ENCODE measurements at places on chromosomes 7 and 10. TPM values are rescaled to one million over a fixed set of nuclear protein-coding genes. Genes with fewer than 3 reads are reported as not detected.

DNA sequence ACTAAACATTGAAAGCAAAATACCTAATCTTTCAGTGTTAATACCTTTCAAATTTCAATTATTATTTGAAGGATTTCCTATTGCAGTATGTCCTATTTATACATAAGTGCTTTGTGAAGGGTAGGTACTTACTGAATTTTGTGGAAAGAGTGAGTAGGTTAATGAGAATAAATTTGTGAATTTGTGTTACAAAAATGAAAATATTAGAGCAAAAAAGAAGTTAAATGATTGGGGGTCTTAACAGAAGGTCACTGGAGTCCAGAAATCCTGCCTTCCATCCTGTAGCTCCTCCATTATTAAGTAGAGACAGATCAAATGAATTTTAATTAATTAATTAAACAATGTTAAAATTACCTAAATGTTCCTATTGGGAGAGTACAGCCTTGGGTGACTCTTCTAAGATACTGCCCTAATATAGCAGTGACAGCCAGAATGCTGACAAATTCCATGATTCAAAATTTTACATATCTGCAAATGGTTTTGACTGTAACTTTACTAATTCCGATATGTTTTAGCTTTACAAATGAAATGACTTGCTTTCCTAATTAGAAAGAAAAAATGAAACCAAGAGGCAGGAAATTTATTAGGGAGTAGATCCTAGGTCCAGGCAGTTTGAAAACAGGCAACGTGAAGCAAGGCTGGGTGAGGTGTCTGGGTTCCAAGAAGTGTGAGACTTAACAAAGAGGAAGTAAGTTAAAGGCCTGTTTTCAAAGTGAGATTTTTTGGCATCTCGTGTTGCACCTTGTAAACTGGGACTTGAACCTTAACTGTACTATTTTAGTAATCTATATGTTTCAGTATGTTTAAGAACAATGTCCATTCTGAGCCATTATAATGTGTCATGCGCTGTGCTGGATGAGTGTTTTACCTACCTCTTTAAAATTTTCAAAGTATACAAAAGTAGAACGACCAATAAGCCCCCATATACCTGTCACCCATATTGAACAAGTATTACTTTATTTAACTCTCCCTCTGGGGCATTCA is 1.5 kb downstream of the PIK3CG start:
- peaks cover 61% of the 10 kb centered on the region for H3K4me1 ChIP-seq
- H3K4me3 ChIP-seq, result peak overlapping the region; percentile 86
- peaks cover 48% of the 10 kb centered on the region for H3K36me3 ChIP-seq
- DNase-seq, result no peak

SPDYE2 gene
- 0.15 TPM for total RNA-seq

BMPER gene
- not detected for total RNA-seq

DNA sequence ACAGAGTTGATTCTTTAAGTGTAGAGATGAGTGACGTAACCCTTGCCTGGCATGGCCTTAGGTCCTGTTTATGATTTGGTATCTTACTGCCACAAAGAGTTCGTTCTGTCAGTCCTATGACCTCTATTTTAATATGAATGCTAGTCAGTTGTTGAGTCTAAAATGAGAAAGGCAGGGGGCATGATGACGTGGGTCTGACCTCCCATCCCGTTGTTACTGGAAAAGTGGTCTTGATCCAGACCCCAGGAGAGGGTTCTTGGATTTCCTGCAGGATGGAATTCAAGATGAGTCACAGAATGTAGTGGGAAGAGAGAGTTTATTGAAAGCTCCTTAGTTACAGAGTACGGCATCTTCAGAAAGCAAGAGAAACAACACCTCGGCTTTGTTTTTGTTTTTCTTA is 317.0 kb upstream of the COBL start:
- no peak overlapping the region for H3K27ac ChIP-seq
- H3K4me1 ChIP-seq, result no peaks in the 10 kb centered on the region
- H3K36me3 ChIP-seq, result no peaks in the 10 kb centered on the region
- H3K4me3 ChIP-seq, result no peak overlapping the region
- no peak for DNase-seq
- H3K27me3 ChIP-seq, result no peaks in the 10 kb centered on the region

ACBD7 gene
- 8.1 TPM for total RNA-seq

DNA sequence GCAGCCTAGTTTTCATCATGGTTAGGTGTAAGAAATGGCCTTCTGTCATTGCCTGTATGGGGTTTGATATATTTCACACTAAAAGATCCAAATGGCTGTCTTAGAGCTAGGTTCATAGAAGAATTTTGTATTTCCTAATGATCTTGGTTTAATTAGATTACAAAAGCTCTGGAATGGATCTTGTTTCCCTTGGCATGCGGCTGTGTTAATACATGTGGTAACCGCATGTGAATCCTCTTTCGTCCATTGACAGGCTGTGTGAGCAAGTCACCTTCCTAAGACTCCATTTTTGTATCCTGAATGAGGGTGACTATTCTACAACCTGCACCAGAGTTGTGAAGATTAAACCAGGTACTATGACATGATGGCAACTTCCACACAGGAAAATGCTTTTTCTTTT is 12.4 kb upstream of the FZD1 start:
- no peaks in the 10 kb centered on the region for H3K4me1 ChIP-seq
- H3K36me3 ChIP-seq, result no peaks in the 10 kb centered on the region
- H3K27ac ChIP-seq, result no peak overlapping the region
- peaks cover 5% of the 10 kb centered on the region for H3K27me3 ChIP-seq
- H3K4me3 ChIP-seq, result no peak overlapping the region

SHTN1 gene
- total RNA-seq, result 0.40 TPM

OGDHL gene
- not detected for total RNA-seq

GRCh38 chr10:35716776-35717175 is 74.7 kb upstream of the FZD8 start:
- no peaks in the 10 kb centered on the region for H3K36me3 ChIP-seq
- H3K27me3 ChIP-seq, result no peaks in the 10 kb centered on the region
- no peak for DNase-seq

PNLIPRP1 gene
- not detected for total RNA-seq

DNA sequence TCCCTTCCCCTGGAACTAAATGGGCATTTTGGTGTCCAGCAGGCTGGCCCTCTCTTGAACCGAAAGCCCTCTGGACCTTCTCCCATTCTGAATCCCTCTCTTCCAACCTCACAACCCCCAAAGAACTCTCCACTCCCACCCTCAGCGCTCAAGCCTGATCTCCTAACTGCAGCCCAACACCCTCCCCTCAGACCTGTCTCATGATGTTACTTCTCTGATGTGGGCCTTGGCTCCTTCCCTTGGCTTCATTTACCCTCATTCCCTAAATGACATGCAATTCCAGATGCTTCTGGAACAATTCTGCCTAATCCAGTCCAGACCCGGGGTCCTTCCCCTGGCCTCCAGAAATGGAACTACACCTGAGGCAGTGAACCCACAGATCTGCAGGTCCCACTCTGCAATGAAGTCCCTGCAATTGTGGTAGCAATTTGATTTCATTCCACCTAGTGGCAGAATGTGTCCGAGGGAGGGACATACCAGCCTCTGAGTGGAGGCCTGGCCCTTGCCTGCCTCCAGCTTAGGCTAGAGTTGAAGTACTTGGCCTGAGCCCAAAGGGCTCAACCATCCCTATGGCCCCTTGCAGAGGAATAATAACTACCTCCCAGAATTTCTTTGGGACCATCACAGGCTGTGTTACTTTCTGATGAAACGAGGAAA is 4.1 kb upstream of the CEP41 start:
- DNase-seq, result no peak
- H3K4me3 ChIP-seq, result no peak overlapping the region
- peaks cover 16% of the 10 kb centered on the region for H3K36me3 ChIP-seq
- peaks cover 2% of the 10 kb centered on the region for H3K27me3 ChIP-seq

GRCh38 chr10:95496951-95497350 is 64.2 kb downstream of the SORBS1 start:
- no peak overlapping the region for H3K4me3 ChIP-seq
- DNase-seq, result no peak
- H3K36me3 ChIP-seq, result no peaks in the 10 kb centered on the region

DNA sequence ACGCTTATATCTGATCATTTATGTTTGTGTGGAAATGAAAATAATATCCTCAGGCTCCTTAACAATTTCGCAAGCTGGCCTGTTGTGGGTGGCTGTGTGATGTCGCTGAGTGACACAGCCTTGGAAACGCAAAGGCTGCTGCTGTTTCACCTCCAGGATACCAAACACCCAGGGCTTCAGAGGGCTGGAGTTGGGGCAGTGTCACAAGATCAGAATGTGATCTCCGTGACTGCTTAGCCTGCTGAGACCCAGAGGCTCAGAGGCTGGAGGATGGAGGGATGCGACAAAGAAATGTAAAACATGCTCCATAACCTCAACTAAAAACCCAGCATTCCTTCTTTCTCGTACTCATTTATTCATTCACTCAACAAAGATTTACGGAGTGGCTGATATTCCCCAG is 37.2 kb upstream of the BMPER start:
- H3K4me3 ChIP-seq, result no peak overlapping the region
- H3K27ac ChIP-seq, result no peak overlapping the region
- H3K27me3 ChIP-seq, result no peaks in the 10 kb centered on the region
- DNase-seq, result no peak
- no peaks in the 10 kb centered on the region for H3K4me1 ChIP-seq

OPALIN gene
- not detected for total RNA-seq

CYP2C8 gene
- total RNA-seq, result not detected

DNAH11 gene
- 1.3 TPM for total RNA-seq

GRCh38 chr10:27624941-27625340 is 120.7 kb downstream of the MKX start:
- H3K4me3 ChIP-seq, result no peak overlapping the region
- H3K27ac ChIP-seq, result no peak overlapping the region
- no peaks in the 10 kb centered on the region for H3K36me3 ChIP-seq
- peaks cover 9% of the 10 kb centered on the region for H3K27me3 ChIP-seq
- no peak for DNase-seq

ZNF722 gene
- total RNA-seq, result not detected

- H3K4me1 ChIP-seq, result no peaks in the 10 kb centered on the region
- no peak overlapping the region for H3K4me3 ChIP-seq
These were observed 30.7 kb downstream of the CNNM2 start for GRCh38 chr10:102948786-102949185.

MOGAT3 gene
- total RNA-seq, result not detected

GRCh38 chr10:4215963-4216575 is 431.1 kb upstream of the KLF6 start:
- no peak for DNase-seq
- peaks cover 7% of the 10 kb centered on the region for H3K27me3 ChIP-seq
- no peaks in the 10 kb centered on the region for H3K4me1 ChIP-seq
- no peak overlapping the region for H3K4me3 ChIP-seq
- H3K36me3 ChIP-seq, result no peaks in the 10 kb centered on the region
- H3K27ac ChIP-seq, result no peak overlapping the region

GRCh38 chr10:93916257-93917063 is 22.7 kb downstream of the SLC35G1 start:
- H3K36me3 ChIP-seq, result peaks cover 2% of the 10 kb centered on the region
- no peaks in the 10 kb centered on the region for H3K27me3 ChIP-seq
- H3K27ac ChIP-seq, result no peak overlapping the region
- DNase-seq, result no peak
- no peaks in the 10 kb centered on the region for H3K4me1 ChIP-seq
- H3K4me3 ChIP-seq, result no peak overlapping the region

DNA sequence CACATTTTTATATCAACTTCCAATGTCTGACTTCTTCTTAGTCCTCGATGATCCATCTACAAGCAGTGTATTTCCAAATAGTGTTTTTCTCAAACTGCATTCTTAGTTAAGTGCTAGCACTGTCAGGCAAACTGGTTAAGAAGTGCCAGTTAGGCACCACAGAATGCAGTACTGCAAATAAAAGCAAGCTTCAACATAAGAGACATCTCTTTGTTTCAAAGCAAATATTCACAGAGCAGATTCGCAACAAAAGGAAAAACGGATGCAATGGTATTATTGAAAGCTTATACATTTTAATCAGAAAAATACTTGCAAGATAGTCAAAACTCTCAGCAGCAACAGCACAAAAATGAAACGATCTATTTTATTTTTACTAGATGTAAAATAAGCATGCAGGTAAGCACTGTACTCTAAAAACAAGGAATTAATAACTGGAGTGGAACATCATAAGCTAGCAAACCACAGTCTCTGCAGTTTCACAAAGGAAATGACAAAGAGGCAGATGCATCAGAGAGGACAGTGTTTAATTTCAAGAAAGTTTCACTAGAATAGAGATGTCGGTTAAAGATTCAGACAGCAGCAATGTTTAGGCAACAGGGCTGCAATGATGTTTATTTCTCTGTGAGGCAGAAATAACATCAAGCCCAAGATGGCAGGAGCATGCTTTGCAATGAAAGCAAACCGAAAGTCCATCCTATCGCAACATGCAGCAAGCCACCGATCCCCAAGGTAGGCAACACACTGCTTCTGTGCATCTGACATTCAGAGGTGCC is 82.0 kb downstream of the FGFR2 start:
- peaks cover 2% of the 10 kb centered on the region for H3K27me3 ChIP-seq
- H3K4me3 ChIP-seq, result no peak overlapping the region
- no peaks in the 10 kb centered on the region for H3K36me3 ChIP-seq
- no peak overlapping the region for H3K27ac ChIP-seq
- no peak for DNase-seq
